T-helper 17 cell (primary cell): ENCODE measurements at places on chromosomes 4 and X.

- no peaks in the 10 kb centered on the region for H3K4me1 ChIP-seq
- H3K27ac ChIP-seq, result no peak overlapping the region
- H3K4me3 ChIP-seq, result no peak overlapping the region
- H3K36me3 ChIP-seq, result no peaks in the 10 kb centered on the region
- DNase-seq, result no peak
Measured at GRCh38 chrX:85115252-85115651, 111.6 kb downstream of the APOOL start.

DNA sequence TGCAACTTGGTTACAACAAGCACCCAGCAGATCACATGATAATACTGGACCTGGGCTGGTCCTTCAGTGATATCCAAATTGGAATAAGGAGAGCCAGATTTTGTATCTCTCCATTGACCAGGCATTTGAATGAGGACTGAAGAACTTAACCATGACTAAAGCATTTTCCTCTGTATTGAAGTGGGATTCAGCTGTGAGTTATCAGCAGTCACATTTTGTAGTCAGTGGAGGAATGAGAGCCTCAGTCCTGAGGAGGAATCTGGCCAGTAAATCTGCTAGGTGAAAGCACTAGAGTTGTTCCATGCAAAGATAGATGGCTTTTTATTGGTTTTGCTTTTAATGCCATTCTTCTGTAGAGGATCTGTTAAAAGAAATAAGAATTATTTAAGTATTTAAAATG is 1506.0 kb downstream of the PCDH7 start:
- no peak overlapping the region for H3K27ac ChIP-seq
- H3K4me3 ChIP-seq, result no peak overlapping the region
- H3K27me3 ChIP-seq, result no peaks in the 10 kb centered on the region

DNA sequence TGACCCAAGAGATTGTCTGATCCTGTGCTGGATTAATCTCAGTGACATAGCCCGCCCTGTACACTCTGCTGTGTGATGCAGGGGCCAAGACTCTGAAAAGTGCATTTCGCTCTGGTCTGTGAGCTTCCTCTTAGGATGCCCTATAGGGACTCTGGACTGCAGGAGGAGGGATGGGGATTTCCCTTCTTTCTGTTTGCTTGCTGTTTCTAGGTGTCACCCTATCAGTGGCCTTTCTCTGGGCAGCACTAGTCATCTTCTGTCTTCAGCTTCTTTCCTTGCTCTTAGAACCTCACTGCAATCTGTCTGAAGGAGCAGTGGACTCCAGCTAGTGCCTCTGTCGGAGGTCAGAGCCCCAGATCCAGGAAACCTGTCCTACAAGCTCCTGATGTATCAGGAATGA is 34.5 kb upstream of the SCRG1 start:
- H3K27ac ChIP-seq, result no peak overlapping the region
- no peak overlapping the region for H3K4me3 ChIP-seq
- no peaks in the 10 kb centered on the region for H3K27me3 ChIP-seq
- H3K4me1 ChIP-seq, result peaks cover under 1% of the 10 kb centered on the region

- H3K27ac ChIP-seq, result no peak overlapping the region
- H3K27me3 ChIP-seq, result no peaks in the 10 kb centered on the region
- no peak for DNase-seq
- no peaks in the 10 kb centered on the region for H3K36me3 ChIP-seq
- no peak overlapping the region for H3K4me3 ChIP-seq
Measured at GRCh38 chrX:108702530-108702929, 33.8 kb downstream of the IRS4 start.

GRCh38 chr4:82320351-82320750 is 53.4 kb downstream of the HNRNPD start:
- H3K4me3 ChIP-seq, result no peak overlapping the region
- no peak for DNase-seq

DNA sequence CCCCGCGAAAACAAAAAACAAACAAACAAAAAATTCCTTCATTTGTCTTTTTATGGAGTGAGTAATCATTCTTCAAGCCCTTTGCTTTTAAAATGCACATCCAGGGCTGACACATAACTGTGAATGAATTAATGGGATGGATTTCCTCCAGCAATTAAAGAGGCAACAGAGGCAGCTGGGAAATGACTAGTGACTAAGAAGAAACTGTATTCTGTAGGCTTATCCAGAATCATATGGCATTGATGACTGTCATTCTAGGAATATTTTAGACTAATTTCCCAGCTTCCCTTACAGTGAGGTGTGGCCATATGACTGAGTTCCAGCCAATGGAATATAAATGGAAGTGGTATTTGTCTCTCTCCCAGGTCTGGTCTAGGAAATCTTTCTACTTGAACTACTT is 46.8 kb upstream of the PDE5A start:
- H3K27me3 ChIP-seq, result peaks cover 17% of the 10 kb centered on the region
- DNase-seq, result no peak
- H3K4me1 ChIP-seq, result no peaks in the 10 kb centered on the region
- no peak overlapping the region for H3K4me3 ChIP-seq

DNA sequence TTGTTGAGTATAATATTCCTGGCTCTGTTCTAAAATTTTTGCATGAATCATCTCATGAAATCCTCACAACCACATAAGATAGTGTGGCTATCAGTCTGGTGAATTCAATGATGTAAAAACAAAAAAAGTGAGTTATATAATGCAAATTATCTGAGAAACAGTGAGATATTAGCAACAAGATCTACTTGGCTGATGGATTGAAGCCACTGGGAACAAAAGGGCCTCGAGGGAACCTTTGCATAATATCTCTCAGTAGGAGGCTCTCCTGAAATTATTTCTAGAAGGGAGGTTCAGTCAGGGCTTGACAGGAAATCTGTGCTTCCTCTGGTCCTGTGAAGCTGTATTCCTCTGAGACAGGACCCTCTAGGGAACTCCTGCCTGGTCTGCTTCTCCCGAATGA is 30.1 kb upstream of the NUP54 start:
- H3K36me3 ChIP-seq, result no peaks in the 10 kb centered on the region
- DNase-seq, result no peak
- H3K4me1 ChIP-seq, result no peaks in the 10 kb centered on the region
- no peak overlapping the region for H3K4me3 ChIP-seq
- H3K27ac ChIP-seq, result no peak overlapping the region
- H3K27me3 ChIP-seq, result no peaks in the 10 kb centered on the region
